ENCODE measurements at places on chromosomes 16 and 17. TPM values are rescaled to one million over a fixed set of nuclear protein-coding genes. Genes with fewer than 3 reads are reported as not detected.

- peaks cover 1% of the 10 kb centered on the region for H3K4me1 ChIP-seq
- H3K27me3 ChIP-seq = no peaks in the 10 kb centered on the region
- no peaks in the 10 kb centered on the region for H3K36me3 ChIP-seq
- H3K4me3 ChIP-seq = no peak within 1 kb of the TSS
- no peak for DNase-seq
- no peak within 1 kb of the TSS for H3K27ac ChIP-seq
These were observed at the start of gene CTRB2 for GRCh38 chr16:75206749-75207451. Gene CTRB2 (minus strand): TSS chr16:75207161. CDS start chr16:75207141, 20 bp downstream.

- no peaks in the 10 kb centered on the region for H3K27me3 ChIP-seq
- no peak overlapping the region for H3K27ac ChIP-seq
- no peak overlapping the region for H3K4me3 ChIP-seq
- peaks cover 47% of the 10 kb centered on the region for H3K36me3 ChIP-seq
- H3K4me1 ChIP-seq = peaks cover 14% of the 10 kb centered on the region
These were observed 10.9 kb upstream of the ITGA2B start for GRCh38 chr17:44400226-44400847.

DNA sequence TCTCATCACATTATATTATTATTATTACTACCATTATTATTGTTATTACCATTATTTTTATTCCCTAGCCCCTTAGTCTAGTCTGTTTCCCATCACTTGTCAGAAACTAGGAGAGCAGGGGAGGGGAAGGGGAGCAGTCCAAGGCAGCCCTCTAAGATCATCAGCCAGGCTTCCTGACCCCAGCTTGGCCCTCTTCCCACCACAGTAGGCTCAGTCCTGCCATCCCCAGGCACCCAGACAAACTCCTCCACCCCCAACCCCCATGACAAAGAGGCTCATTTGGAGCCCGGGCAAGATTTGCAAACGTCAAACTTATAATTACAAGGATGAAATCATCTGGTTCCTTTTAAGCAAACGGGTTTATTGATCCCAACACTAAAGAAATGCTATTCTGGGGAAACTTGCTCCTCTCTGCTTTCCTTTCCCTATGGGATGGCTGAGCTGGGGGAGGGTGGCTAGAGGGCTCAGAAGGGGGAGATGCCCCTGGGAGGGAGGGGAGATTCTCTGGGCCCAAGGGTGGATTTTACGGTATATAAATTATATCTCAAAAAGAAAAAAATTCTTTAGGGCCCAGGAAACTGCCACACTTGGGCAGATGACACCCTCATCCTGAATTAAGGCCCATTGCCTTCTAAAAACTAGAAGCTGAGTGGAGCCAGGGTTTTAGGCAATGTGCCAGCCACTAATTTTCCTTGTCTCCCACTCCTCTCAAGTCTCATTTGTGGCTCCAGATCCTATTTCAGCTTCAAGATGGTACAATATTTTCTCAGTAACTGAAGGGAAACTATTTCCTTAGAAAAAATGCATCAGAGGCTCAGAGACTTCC, 4.4 kb upstream of the CBFB start:
- no peaks in the 10 kb centered on the region for H3K36me3 ChIP-seq
- no peaks in the 10 kb centered on the region for H3K27me3 ChIP-seq
- H3K4me1 ChIP-seq = peaks cover 32% of the 10 kb centered on the region
- H3K4me3 ChIP-seq = no peak overlapping the region
- DNase-seq = peak; percentile 17

DNA sequence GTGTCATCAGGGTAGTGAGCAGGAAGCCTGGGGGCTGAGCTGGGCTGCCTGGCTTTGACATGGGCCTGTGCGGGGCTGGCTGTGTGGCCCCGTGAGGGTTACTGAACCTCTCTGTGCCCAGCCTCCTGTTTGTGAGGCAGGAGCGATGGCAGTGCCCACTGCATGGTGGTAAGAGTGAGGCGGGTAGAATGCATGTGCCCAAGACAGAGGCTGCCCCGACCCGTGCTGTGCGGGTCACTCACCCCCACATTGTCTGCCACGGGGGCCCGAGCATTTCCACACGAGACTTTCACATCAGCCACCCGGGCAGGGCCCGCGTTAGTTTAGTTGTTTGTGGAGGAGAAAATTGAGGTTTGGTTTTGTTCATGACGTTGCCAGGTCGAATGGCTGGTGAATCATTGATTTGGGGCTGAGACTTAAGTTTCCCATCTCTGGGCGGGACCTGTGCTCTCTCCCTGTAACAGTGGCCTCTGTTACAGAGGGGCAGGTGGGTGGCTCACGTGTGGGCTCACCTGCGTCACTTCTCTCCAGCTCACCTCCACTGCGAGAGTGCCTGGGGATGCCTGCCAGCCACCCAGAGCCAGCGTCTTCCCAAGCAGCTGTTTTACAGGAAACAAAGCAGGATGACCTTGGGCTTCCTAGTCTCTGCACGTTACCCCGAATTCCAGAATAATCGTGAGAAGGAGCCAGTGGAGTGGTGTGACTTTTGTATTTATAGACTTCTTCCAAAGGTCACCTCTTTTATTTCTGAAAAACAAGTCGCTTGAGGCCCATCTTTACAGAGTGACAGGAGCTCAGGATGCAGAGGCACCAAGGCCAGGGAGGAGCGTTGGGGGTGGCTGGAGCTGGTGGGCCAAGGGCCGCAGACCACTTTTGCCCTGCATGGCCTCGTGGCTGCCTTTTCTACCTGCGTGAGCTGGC, 150.6 kb downstream of the RPTOR start:
- no peak for DNase-seq
- H3K4me3 ChIP-seq = no peak overlapping the region
- H3K4me1 ChIP-seq = peaks cover 54% of the 10 kb centered on the region
- H3K36me3 ChIP-seq = peaks cover 29% of the 10 kb centered on the region
- peak overlapping the region; percentile 67 for H3K27ac ChIP-seq

DNA sequence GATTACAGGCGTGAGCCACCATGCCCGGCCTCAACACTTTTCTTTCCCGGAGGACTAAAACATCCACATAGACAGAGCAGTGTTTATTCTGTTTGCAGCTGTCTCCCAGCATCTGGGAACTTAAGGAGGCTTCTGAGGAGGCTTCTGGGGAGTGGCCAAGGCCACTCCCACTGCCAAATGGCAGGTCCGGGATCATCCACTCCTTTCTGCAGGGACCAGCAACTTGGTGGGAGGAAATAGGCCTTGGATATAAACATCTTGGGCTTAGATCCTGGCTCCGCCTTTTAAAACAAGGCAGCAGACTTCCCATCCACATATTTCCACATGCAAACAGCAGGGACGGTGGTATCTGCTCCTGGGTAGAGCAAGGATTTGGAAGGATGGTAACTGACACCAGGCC, 14.1 kb upstream of the SPATA32 start:
- H3K4me3 ChIP-seq = no peak overlapping the region
- no peaks in the 10 kb centered on the region for H3K27me3 ChIP-seq
- H3K4me1 ChIP-seq = peaks cover 17% of the 10 kb centered on the region
- no peak overlapping the region for H3K27ac ChIP-seq
- no peak for DNase-seq
- peaks cover 34% of the 10 kb centered on the region for H3K36me3 ChIP-seq

DNA sequence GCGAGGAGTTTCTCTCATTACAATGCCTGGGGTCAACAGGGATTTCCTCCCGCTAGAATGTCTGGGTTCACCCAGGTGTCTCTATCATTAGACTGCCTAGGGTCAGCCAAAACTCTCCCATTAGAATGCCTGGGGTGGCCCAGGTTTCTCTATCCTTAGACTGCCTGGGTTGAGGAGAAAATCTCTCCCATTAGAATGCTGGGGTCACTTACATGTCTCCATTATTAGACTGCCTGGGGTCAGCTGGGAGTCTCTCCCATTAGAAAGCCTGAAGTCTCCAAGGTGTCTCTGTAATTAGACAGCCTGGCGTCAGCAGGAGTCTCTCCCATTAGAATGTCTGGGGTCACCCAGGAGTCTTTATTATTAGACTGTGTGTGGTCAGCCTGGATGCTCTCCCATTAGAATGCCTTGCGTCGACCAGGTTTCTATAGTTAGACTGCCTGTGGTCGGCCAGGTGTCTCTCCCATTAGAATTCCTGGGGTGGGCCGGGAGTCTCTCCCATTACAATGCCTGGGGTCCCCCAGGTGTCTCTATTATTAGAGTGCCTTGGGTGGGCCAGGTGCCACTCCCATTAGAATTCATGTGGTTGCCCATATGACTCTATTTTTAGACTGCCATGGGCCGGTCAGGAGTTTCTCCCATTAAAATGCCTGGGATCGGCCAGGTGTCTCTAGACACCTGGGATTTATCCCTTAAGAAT, 2272.1 kb downstream of the TP53TG3F start:
- no peak overlapping the region for H3K27ac ChIP-seq
- no peaks in the 10 kb centered on the region for H3K27me3 ChIP-seq
- no peak overlapping the region for H3K4me3 ChIP-seq
- DNase-seq = no peak

DNA sequence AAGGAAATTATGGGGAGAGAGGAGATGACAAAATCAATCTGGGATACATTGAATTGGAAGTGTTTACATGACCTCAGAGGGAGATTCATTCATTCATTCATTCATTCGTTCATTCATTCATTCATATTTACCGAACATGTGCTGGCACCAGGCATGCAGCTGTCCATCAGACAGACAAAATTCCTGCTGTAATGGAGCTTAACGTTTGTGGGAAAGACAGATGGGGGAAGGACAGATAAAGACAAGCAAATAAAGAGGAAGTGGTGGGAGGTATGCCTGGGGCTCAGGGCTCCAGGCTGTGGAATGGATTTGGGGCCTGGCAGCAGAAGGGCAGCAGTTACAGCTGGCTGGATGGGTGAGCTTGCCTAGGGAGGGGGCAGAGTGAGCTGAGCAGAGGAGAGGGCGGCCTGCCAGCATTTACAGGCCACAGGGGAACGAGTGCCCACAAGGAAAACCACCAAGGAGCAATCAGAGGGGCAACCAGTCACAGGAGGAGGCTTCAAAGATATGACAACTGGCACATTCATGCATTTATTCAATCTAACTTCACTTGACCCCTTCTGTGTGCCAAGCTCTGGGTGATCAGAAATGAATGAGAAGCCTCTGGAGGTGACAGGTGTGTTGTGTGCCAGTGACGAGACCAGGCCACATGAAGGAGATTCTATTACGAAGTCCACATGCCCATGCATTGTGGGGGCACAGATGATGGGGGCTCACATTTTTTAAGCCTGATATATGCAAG, 48.5 kb downstream of the ARHGAP27 start:
- DNase-seq = no peak
- peaks cover 31% of the 10 kb centered on the region for H3K4me1 ChIP-seq
- no peaks in the 10 kb centered on the region for H3K36me3 ChIP-seq
- peaks cover 6% of the 10 kb centered on the region for H3K27me3 ChIP-seq

DNA sequence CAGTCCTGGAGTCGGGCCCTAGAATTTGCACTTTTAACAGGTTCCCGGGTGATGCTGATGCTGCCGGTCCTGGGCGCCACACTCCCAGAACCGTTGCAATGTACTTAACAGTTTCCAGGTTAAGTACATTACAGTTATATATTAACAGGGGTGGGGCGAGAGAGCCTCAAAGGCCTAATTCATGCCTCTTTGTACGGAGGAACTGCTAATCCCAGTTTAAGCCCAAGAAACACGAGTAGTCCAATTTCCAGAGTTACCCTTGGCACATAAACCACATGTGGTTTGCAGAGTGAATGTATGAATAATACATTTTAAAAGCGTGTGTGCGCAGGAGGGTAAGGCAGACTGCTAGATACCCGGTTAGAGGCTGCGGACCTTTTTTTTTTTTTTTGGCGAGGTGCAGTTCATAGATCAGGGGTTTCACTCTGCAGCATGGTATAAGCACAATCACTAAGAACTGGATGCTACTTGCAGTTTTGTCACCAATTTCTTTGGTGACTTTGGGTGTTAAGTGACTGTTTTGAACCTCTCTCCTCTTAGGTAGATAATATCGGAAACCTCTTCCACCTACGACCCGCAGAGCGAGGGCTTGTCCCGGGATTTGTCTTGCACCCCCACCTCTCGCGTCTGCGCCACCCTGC, 713 bp downstream of the COX11 start:
- H3K27me3 ChIP-seq = no peaks in the 10 kb centered on the region
- no peak overlapping the region for H3K4me3 ChIP-seq
- peaks cover 26% of the 10 kb centered on the region for H3K4me1 ChIP-seq
- H3K36me3 ChIP-seq = peaks cover 14% of the 10 kb centered on the region
- DNase-seq = peak; percentile 62
- H3K27ac ChIP-seq = no peak overlapping the region

DNA sequence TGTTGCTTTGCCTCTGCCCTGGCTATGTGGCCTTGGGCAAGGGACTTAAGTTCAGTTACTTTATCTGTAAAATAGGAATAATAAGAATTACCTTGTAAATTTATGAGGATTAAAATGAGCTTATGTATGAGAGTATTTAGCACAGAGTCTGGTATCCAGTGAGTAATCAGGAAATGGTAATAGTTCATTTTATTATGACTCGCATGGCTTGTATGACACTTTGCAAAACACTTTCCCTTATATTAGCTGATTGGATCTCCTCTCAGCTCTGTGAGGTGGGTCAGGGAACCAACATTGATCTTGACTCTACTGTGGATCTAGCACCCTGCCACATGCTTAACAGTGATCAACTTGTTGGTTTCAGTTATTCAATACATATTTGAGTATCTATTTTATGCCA, 8.3 kb upstream of the CDH3 start:
- DNase-seq = no peak
- H3K27ac ChIP-seq = no peak overlapping the region
- H3K36me3 ChIP-seq = no peaks in the 10 kb centered on the region
- no peak overlapping the region for H3K4me3 ChIP-seq
- H3K27me3 ChIP-seq = peaks cover 10% of the 10 kb centered on the region

DNA sequence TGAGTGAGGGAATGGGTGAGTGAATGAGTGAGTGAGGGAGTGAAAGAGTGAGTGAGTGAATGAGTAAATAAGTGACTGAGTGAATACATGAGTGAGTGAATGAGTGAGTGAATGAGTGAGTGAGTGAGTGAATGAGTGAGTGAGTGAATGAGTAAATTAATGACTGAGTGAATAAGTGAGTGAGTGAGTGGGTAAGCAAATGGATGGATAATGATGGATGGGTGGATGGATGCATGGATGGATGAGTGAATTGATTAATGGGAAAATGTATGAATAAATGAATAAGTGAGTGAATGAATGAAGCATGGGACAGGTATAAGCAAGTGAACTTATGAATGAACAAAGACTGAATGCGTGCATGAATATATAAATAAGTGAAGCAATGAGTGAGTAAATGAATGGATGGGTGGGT, 25.4 kb downstream of the TMEM114 start:
- no peak for DNase-seq
- peaks cover under 1% of the 10 kb centered on the region for H3K27me3 ChIP-seq
- no peak overlapping the region for H3K27ac ChIP-seq
- no peaks in the 10 kb centered on the region for H3K36me3 ChIP-seq
- H3K4me3 ChIP-seq = no peak overlapping the region

DNA sequence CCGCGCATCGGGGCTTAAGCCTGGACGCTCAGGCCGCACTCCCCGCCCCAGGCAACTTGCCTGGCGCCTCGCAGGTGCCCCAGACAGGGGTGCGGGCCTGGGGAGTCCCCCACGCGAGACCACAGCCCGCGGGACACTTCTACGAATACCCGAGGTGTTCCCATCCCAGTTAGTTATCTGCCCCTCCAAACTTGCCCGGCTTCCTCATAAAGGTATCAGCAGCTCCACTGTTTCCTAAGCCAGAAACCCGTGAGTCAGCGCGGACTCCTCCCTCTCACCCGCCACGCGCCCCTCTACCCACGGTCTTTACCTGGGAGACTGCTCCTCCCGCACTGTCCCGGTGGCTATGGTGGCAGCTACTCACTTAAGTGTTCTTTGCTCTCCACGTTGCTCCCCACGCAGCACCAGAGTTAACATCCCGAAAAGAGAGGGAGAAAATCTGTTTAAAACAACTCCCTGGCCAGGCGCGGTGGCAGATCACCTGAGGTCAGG, 1.0 kb upstream of the CREBBP start:
- H3K4me3 ChIP-seq = peak overlapping the region; percentile 74
- peak overlapping the region; percentile 81 for H3K27ac ChIP-seq
- peaks cover 8% of the 10 kb centered on the region for H3K27me3 ChIP-seq
- H3K36me3 ChIP-seq = peaks cover 27% of the 10 kb centered on the region
- H3K4me1 ChIP-seq = peaks cover 31% of the 10 kb centered on the region

Gene KRT33A
- total RNA-seq = not detected

Gene HOXB5
- not detected for total RNA-seq

Gene NPIPA2
- total RNA-seq = 3.2 TPM

Gene MT1M
- total RNA-seq = not detected

Gene ACSM5
- not detected for total RNA-seq
